ENCODE measurements at places on chromosomes 3 and 15. TPM values are rescaled to one million over a fixed set of nuclear protein-coding genes. Genes with fewer than 3 reads are reported as not detected.
A peak's percentile ranks its signal among the peaks of the same experiment; 100 is the strongest.

DNA sequence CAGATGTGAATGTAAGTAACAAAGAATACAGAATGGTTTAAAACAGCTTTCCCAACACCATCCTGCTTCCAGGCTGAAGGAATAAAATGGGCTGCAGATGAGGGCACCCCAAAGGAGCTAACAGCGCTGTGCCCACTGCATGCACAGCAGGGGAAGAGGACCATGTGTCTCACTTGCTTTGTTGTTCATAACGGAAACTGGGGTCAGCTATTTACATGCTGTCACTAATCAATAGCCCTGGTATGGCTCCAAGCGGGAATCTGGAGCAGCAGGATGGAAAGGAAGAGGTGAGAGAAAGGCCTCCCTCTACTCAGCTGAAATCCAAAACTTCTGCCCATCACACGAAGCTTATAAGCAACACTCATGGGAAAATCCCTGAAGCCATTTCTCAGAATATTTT is 67.4 kb downstream of the TBC1D2B start:
- H3K4me1 ChIP-seq: no peaks in the 10 kb centered on the region
- H3K36me3 ChIP-seq: peaks cover 74% of the 10 kb centered on the region
- H3K4me3 ChIP-seq: no peak overlapping the region
- no peaks in the 10 kb centered on the region for H3K27me3 ChIP-seq
- no peak for DNase-seq
- H3K27ac ChIP-seq: no peak overlapping the region

GRCh38 chr3:134376786-134377426 is 2.7 kb upstream of the AMOTL2 start:
- DNase-seq: peak; percentile 7
- H3K27ac ChIP-seq: no peak overlapping the region
- peaks cover 17% of the 10 kb centered on the region for H3K4me1 ChIP-seq
- H3K4me3 ChIP-seq: no peak overlapping the region
- H3K27me3 ChIP-seq: peaks cover 46% of the 10 kb centered on the region

- H3K36me3 ChIP-seq: no peaks in the 10 kb centered on the region
- no peaks in the 10 kb centered on the region for H3K4me1 ChIP-seq
- H3K27me3 ChIP-seq: peaks cover 4% of the 10 kb centered on the region
- no peak overlapping the region for H3K4me3 ChIP-seq
- DNase-seq: no peak
- no peak overlapping the region for H3K27ac ChIP-seq
Measured at GRCh38 chr15:93286446-93286845, 197.4 kb upstream of the RGMA start.

The EFCAB12 gene
- total RNA-seq: 2.1 TPM

DNA sequence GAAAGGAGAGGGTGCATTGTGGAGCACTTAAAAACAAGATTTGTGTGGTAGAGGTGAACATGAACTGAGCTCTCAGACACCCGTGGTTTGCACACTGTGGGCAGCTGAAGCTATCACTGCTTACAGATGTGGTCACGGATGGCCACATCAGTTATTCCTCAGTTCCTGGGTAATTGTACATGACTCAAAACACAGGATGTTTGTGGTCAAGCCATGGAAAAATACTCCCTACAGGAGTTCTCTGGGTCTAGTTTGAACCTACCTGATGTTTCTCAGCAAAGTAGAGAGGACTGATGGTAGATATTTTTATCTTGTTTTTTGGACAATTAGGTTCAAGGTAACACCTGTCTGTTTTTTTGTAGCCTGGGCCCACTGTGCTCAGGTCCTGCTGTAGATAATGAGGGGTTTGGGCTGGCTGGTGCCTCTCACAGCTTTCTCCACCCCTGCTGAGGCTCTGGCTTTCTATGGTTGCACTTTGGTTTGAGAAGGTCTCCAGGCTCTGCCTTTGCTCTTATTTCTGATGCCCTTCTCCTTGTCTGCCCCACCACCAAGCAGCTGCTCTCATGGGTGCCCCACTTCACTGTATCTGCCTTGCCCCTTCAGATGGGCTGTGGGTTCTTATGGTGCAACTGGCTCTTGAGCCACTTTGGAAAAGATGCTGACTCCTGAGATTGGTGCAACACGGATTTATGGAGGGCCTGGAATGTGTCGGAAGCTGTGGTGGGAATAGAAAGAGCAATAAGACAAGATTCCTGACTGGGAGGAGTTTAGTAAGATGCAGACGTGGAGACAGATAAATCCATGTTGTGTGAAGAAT is 40.1 kb downstream of the CDCP1 start:
- H3K27ac ChIP-seq: no peak overlapping the region
- DNase-seq: no peak
- H3K4me1 ChIP-seq: no peaks in the 10 kb centered on the region
- H3K36me3 ChIP-seq: no peaks in the 10 kb centered on the region
- no peak overlapping the region for H3K4me3 ChIP-seq

DNA sequence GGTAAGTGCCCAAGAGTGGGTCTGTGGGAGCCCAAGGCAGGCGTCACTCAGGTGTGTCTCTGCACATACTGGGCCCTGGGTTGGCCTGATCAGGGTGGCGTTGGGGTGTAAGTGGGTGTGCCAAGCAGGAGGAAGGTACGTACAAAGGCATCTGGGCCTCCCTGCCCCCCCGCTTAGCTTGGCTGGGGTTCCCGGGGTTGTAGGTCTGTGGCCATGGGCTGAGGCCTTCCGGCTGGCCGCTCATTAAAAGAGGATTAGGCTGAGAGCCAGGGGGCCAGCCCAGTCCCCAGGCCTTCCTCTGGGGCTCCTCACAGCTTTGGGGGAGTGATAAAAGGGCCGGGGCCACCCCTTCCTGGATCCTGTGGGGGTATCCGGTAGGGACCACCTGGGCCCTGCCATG is 13.3 kb downstream of the SEMA3F start:
- H3K27me3 ChIP-seq: peaks cover 2% of the 10 kb centered on the region
- H3K4me3 ChIP-seq: no peak overlapping the region
- H3K4me1 ChIP-seq: no peaks in the 10 kb centered on the region
- no peak for DNase-seq
- H3K36me3 ChIP-seq: no peaks in the 10 kb centered on the region
- no peak overlapping the region for H3K27ac ChIP-seq

DNA sequence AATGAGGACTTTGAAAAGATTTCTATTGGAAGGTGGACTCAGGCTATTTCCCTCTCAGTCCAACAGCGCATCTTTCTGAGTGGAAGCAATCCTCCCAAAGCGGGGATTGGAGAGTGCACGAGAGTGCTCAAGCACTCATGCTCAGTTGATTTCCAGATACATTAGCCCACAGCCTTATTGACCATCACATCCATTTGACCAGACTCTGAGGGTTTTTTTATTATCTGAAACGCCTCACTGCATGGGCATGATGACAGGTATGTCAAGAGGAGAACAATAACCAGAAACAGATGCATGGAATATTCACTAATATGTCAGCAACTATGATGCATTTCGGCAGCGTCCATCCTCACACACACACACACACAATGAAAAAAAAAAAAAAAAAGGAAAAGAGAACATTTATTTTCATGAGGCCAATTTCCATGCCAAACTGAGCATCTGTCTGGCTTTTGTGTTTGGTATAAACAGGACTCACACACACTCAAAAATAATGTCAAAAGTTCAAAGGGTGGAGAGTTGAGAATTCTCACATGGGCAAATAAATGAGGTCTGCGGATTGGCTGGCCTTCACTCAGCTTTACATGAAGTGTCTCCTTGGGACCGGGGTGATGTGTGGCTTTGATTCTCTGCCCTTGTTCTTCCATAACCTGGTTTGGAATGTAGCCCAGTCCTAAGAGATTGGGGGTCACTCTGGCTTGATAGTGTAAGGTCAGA is 371.6 kb downstream of the MCTP2 start:
- no peak overlapping the region for H3K4me3 ChIP-seq
- peaks cover 7% of the 10 kb centered on the region for H3K4me1 ChIP-seq
- H3K36me3 ChIP-seq: no peaks in the 10 kb centered on the region
- H3K27me3 ChIP-seq: peaks cover 18% of the 10 kb centered on the region
- DNase-seq: no peak

DNA sequence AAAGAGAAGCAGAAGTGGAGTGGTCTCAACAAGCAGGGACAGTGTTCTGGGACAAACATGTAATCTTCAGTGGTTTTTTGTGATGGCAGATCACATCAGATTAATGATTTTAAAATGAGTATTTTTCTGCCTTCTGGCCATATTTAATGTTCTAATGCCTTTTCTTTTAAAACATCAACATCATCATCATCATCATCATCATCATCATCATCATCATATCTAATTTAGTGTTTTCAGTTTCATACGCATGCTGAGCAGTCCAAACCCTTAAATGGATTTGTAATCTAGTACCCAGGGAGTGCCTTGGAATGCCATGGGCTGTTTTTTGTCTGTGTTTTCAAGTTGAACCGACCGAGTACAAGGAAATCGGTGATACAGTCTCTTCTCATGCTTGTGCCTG is 68.9 kb downstream of the CACNA2D3 start:
- H3K27me3 ChIP-seq: no peaks in the 10 kb centered on the region
- H3K4me3 ChIP-seq: no peak overlapping the region
- no peak overlapping the region for H3K27ac ChIP-seq
- no peaks in the 10 kb centered on the region for H3K36me3 ChIP-seq
- no peaks in the 10 kb centered on the region for H3K4me1 ChIP-seq

- H3K27ac ChIP-seq: no peak overlapping the region
- DNase-seq: no peak
- H3K4me3 ChIP-seq: no peak overlapping the region
- peaks cover 28% of the 10 kb centered on the region for H3K4me1 ChIP-seq
- H3K27me3 ChIP-seq: peaks cover 12% of the 10 kb centered on the region
Measured at GRCh38 chr3:194296454-194297263, 54.5 kb downstream of the CPN2 start.

- no peak overlapping the region for H3K4me3 ChIP-seq
- DNase-seq: no peak
- peaks cover 58% of the 10 kb centered on the region for H3K36me3 ChIP-seq
- no peaks in the 10 kb centered on the region for H3K27me3 ChIP-seq
Measured at GRCh38 chr3:52838561-52839267, 3.9 kb upstream of the MUSTN1 start.

- DNase-seq: no peak
- no peak overlapping the region for H3K27ac ChIP-seq
- no peaks in the 10 kb centered on the region for H3K36me3 ChIP-seq
- peaks cover 37% of the 10 kb centered on the region for H3K27me3 ChIP-seq
- peaks cover 15% of the 10 kb centered on the region for H3K4me1 ChIP-seq
Measured at GRCh38 chr3:146159037-146159436, 1.9 kb downstream of the PLOD2 start.

DNA sequence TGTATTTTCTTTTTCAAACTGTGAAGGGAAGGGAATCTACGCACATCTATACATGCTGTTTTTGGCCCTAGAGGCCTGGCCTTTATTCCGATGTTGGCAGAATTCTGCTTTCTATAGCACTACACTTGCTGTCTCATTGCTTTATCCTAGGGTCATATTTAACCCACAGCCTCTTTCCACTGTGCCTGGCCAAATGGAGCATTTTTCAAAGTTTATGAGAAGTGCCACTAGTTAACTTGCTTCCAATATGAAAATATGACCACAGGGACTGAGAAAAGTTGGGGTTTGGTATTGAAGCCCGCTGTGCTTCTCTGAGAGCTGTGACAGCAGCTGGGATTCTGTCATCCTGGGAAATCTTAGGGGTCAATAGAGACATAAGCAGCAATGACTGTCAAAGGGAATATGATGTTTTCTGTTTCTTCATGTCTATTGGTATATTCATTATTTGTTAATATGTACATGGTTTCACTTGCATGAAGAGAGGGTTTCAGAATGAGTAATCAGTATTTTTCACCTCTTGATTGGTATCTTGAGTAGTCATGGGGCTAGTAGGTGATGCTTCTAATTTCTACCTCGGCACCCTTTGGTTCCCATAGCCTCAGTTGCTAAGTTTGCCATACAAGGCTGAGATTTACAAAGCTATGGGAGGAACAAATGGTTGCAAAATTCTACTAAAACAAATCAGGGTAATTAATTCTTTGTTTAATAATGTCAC is 275.8 kb upstream of the RBMS3 start:
- H3K27me3 ChIP-seq: no peaks in the 10 kb centered on the region
- no peak overlapping the region for H3K4me3 ChIP-seq
- no peak for DNase-seq
- no peaks in the 10 kb centered on the region for H3K4me1 ChIP-seq
- no peaks in the 10 kb centered on the region for H3K36me3 ChIP-seq

DNA sequence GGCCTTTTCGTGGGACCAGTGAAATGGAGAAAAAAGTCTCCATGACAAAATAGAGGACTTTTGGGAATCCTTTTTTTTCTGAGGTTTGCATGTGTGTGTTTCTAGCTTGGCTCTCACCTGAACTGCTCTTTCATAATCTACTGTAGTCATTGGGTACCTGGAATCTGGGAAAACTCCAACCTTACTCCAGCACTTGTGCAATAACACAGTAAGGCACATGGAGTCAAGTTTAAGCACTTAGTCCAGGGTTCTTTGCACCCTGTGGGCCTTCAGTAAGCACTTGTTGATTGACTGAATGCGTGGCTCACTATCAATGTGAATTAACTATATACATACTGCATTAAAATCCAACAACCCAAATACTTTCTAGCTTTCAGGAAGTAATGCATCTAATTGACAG is 299.5 kb downstream of the ZBTB20 start:
- H3K36me3 ChIP-seq: peaks cover 7% of the 10 kb centered on the region
- no peaks in the 10 kb centered on the region for H3K27me3 ChIP-seq
- no peak for DNase-seq
- H3K4me1 ChIP-seq: no peaks in the 10 kb centered on the region

DNA sequence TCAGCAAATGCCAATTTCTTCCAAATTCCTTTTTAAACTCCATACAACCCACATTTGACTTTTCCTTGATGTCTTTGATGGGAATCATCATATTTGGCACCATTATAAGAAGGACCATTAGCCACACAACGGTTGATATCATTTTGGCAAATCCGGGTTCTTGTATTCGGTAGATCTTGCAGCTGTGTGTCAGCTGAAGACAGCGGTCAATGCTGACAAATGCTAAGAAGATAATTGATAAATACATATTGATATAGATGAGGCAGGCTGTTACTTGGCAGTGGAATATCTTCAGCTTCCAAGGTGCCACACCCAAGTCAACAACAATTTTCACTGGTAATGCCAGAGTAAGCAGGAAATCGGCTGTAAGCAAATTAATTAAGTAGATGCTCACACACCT is 4.2 kb downstream of the GPR171 start:
- H3K4me3 ChIP-seq: no peak overlapping the region
- no peak overlapping the region for H3K27ac ChIP-seq

- no peaks in the 10 kb centered on the region for H3K36me3 ChIP-seq
- no peak overlapping the region for H3K4me3 ChIP-seq
- H3K27me3 ChIP-seq: no peaks in the 10 kb centered on the region
Measured at GRCh38 chr15:78574944-78575343, 9.6 kb downstream of the CHRNA5 start.

DNA sequence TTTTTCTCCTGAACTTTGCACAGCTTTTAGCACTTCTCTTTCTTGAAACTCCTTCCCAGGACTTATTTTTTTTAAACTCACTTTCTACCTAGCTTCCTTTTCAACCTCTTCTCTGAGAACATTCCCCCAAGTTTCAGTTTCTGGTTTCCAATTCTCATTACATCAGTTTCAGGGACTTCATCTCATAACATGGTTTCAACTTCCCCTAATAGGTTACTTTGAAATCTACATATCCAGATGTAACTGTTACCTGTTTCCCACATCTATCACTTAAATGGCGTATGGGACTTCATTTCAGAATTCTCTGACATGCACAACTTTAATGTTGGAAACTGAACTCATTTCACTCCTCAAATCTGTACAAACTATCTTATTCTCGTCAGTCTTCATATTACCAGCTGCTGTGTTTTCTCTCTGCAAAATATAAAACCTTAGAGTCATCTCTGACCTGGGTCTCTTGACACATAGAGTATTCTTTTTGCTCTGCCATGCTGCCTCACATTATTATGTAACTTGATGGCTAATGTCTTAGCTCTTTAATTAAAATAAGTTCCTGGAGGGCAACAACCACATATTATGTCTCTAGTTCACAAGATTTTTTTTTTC is 58.4 kb downstream of the NME9 start:
- DNase-seq: no peak
- peaks cover 4% of the 10 kb centered on the region for H3K4me1 ChIP-seq
- peak overlapping the region; percentile 30 for H3K27ac ChIP-seq
- H3K4me3 ChIP-seq: no peak overlapping the region

Measured in activated B cell treated with CpG ODN at 0.5 μM for 24 hours (primary cell).